Frontal cortex (tissue), 4 donors: ENCODE measurements at places on chromosomes 1 and 21. TPM values are rescaled to one million over a fixed set of nuclear protein-coding genes. Genes with fewer than 3 reads are reported as not detected.

DNA sequence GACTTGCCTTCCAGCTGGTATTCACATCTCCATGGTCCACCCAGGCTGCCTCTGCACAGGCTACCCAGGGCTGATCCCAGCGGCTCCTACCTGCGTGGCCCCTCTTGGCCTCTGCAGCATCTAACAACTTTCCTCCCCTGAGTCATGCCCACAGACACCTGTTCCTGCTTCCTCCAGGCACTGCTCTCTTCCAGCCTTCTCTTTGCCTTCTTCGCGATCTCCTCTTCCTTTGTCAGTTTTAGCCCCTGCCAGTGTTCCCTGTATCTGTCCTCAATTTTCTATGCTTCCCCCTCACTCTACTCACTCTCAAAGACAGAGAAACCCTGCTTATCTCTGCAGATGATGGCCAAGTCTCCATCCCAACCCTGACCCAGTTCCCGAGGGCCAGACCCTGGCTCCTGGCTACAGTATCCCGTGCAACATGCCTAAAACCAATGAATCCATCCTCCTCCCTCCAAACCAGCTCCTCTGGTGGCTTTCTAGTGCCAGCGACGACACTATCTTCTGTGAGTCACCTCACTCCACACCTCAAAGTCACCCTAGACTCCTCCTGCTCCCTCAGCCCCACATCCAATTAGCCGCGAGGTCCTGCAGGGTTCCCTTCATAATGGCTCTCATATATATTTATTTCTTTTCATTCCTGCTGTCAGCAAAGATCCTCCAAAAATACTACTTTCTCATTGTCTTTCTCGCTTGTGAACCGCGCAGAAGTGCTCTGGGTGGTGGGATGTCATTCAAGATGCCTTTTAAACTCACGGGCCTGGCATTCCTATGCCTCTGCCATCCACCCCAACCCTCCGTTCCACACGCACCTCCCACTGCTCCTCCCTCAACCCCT is 259.2 kb downstream of the TOMM20 start:
- no peak for DNase-seq

DNA sequence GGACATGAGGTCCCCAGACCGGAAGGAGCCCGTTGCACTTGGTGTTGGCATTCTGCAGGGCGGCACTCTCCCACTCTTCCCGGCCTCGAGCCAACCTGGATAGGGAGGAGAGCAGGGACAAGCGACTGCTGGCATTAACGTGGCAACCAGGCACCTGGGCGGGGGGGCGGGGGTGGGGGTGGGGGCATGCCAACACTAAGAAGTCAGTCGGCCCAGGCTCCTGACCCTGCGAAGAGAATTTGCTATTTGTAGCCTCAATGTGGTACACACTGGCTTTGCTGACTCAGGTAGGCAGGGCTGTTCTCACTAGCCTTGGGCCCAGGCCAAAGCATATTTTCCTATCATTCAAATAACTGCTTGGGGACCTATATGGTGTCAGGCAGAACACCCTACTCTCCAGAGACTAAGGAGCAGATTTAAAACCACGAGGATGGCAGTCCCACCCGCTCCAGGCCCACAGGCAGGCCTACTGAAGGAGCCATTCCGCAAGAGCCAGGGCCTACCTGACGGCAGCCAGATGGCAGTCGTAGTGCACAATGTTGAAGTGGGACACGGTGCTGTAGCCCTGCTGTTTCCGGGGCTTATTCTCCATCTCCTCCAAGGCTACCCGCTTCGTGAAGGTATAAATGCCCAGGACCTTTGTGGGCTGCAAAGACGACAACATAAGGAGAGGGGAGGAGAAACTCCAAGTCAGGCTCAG is 123.7 kb downstream of the UBR4 start:
- DNase-seq: no peak

- DNase-seq: no peak
Measured at GRCh38 chr1:57296726-57297250, 127.1 kb downstream of the DAB1 start.

- DNase-seq: no peak
Measured at GRCh38 chr1:48772211-48772610, 4.5 kb downstream of the BEND5 start.

DNA sequence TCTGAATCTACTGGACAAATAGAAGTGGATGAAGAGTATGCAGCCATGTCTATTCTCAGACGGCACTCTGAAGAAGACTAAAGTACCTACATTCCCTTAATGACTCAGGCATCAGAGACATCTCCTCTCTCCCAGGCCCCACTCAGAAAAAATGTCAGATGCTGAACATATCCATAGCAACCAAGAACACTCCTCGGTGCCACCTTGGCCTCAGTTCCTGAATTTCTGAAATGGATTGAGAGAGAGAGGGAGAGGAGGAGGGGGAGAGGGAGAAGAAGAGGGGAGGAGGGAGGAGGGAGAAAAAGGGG is 16.0 kb upstream of the OVAAL start:
- DNase-seq: no peak

DNA sequence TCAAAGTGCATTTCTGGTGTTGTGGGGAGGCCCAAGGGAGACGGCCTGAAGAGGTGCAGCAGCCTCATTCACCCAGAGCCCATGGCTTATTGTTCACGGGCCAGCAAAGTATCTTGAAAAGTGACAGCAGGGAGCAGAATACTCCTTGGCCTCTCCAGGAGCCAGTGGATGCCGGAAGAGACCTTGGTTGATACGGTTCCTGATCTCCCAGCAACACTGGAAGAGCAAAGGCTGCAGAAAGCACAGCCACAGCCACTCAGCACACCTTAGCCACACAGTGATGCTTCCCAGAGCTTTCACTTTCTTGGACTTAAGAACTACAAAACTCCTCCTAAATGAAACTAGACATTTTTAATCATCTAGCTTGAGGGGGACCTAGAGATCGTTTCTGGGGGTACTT is 64.3 kb upstream of the TENT5C start:
- no peak for DNase-seq

DNA sequence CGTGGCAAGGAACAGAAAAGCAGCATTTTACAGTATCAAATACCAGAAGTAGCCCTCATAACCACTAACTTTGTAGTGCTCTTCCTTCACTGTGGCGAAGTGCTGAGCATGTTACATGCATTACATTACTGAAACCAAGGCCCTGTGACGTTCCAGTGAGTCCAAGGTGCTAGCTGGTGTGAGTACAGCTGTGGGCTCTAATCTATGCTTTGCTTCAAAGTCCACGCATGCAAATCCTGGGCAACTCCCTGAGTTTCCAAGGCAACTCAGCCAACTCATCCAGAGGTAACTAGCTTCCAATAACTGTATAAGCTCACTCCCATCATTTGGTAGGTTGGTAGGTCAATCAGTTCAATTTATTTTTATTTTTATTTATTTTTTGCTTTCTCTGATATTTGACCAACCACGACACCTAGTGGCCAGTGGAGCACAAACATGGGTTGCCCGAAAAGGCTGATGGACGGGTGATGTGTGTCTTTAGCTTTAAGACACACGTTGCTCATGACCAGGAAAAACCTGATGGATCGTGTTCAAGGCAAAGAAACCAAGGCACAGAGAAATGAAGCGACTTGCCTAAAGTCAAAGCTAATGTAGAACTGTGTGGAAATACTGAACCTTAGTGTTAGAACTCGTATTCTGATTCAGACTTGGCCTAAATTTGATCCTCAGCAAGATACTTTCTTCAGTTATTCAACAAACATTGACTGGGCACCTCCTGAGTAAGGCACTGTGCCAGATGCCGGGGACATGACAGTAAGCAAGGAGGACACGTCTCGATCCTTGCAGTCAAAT is 73.0 kb downstream of the GNG12 start:
- DNase-seq: peak; percentile 56

DNA sequence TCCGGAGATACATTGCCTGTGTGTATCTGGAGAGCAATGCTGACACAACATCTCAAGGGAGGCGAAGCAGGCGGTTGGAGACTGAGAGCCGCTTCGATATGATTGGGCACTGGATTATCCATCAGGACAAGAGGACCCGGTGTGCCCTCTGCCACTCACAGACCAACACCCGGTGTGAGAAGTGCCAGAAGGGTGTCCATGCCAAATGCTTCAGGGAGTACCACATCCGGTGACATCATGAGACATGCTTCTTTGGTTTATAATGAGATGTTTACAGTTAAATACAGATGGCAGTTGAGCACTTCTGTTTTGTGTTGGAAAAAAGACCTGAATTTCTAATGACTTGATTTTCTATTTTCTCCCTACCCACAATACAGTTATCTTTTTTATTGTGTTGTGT is 12.1 kb downstream of the PGBD2 start:
- DNase-seq: no peak

GRCh38 chr1:229842302-229843255 is 216.5 kb downstream of the URB2 start:
- no peak for DNase-seq

DNA sequence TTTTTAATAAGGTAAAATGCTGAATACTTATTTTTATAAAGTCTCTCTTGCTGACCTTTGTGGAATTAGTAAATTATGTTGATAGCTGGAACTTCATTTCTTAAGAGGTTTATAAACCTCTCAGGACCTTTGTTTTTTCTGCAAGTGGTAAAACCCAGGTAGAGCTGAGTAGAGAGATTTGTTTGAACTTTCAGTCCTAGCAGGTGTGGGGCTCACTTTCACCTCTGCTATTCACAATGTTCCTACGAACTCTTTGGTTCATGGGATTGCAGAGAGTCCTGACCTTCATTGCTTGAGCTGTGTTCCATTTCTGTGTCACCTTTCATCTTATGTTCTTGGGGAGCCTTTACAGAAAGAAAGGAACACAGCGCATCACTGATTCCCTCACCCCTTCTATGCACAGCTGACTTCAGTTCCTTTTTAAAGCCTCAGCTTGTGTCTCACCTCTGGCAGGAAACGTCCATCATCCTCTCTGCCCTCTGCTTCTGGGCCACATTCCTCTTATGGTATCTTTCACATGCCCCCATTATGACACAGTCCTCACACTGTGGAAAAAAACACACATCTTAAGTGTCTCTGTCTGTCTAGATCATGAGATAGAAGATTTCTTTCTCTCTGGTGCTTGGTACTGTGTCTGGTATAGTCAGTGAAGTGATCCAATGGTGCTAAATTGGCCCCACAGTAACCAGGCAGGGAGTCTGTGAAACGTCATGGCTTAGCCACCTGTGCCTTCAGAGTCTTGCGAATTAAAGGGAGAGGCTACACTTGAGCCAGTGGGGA is 262.5 kb upstream of the B3GALT2 start:
- DNase-seq: no peak

DNA sequence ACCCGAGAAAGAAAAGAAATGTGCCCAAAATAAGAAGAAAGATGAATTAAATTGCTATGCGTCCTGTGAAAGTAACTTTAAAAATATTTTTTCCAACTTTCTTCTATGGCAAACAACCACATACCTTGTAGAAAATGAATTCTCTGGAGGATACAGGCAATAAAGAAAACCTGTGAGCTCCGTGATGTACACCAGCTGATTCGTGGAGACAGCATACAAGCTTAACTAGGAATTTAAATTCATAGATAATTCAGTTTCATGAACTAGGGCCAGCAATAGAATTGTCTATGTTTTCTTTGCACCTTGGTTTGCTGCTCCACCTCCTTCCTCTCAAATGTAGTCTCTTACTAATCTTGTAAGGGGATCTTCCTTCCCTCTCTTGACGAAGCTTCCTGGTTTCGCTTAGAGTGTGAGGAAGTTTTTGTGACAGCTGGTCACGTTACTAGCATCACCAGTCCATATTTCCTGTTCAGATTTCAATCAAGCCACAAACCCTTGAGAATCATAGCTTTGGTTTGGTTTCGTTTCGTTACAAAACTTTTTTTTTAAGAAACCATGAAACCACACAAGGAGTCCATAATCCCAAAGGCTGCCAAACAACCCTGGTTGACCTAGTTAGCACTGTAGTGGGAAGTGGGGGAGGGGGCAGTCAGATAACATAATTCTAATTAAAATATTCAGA is 35.8 kb downstream of the GREM2 start:
- DNase-seq: no peak

DNA sequence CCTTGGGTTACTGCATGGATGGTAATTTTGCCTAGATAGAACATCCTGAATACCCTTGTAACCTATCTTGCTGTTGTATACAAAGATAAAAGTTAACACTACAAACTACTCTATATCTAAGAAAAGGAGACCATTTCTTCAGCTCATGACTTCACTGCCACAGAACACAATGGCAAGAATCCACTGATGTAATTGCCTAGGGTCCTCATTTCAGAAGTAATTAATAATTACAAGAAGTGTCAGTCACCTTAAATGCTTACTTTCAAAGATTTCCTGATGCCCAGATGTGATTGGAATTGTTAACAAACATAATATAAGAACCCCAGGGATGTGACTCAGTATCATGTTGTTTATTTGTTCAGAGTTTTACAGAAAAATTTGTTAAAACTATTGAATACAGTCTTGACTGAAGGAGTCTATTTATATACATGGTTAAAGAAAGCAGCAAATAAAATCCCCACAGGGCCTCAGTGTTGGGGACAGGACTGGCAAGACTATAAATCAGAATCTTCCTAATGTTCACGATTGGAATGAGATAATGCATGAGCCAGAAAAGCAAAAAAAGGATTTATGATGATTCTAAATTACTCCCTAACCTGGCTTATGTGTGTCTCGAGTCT is 83.9 kb downstream of the CRB1 start:
- no peak for DNase-seq

GRCh38 chr1:29389533-29390041 is 153.3 kb downstream of the PTPRU start:
- no peak for DNase-seq

DNA sequence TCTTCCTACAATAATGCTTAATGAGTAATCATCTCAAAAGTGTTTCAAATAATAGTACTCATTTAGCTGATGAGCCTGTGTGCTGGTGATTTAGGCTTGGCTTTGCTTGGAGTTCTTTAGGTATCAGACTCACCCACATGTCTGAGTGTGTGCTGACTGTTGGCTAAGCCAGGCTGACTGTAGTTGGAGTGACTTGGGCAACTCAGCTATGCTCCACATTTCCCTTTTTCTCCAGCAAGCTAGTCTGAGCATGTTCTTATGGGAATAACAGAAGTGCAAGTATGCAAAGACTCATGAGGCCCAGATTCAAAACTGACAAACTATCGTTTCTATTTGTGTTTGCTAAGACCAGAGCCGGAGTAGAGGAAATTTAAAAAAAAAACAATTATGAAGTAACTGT is 99.0 kb upstream of the ADGRL4 start:
- no peak for DNase-seq

GRCh38 chr1:214542275-214543199 is 8.9 kb downstream of the PTPN14 start:
- DNase-seq: no peak

- DNase-seq: no peak
Measured at GRCh38 chr1:60727552-60727951, 354.8 kb upstream of the NFIA start.

- no peak for DNase-seq
Measured at GRCh38 chr1:212205006-212205405, 80.2 kb upstream of the PPP2R5A start.

GRCh38 chr1:180581635-180582039 is 22.9 kb downstream of the OVAAL start:
- DNase-seq: no peak

- DNase-seq: peak; percentile 19
Measured at GRCh38 chr1:3790500-3790923, 5.8 kb downstream of the LRRC47 start.

- DNase-seq: no peak
Measured at GRCh38 chr1:90919190-90919719, 102.6 kb downstream of the ZNF644 start.

The ALPL gene
- 4.9 TPM for total RNA-seq

The SLAMF8 gene
- total RNA-seq: not detected

The PAFAH2 gene
- 2.4 TPM for total RNA-seq

The KCNE1 gene
- total RNA-seq: 0.41 TPM

The ADAMTS5 gene
- 1.6 TPM for total RNA-seq

The SHCBP1L gene
- total RNA-seq: not detected

The SELP gene
- not detected for total RNA-seq

The PRAMEF17 gene
- not detected for total RNA-seq

The LCE2C gene
- total RNA-seq: not detected

The DCDC2B gene
- total RNA-seq: not detected

The RAB42 gene
- 1.2 TPM for total RNA-seq
